ENCODE measurements at places on chromosomes 4 and X.
A peak's percentile ranks its signal among the peaks of the same experiment; 100 is the strongest.

DNA sequence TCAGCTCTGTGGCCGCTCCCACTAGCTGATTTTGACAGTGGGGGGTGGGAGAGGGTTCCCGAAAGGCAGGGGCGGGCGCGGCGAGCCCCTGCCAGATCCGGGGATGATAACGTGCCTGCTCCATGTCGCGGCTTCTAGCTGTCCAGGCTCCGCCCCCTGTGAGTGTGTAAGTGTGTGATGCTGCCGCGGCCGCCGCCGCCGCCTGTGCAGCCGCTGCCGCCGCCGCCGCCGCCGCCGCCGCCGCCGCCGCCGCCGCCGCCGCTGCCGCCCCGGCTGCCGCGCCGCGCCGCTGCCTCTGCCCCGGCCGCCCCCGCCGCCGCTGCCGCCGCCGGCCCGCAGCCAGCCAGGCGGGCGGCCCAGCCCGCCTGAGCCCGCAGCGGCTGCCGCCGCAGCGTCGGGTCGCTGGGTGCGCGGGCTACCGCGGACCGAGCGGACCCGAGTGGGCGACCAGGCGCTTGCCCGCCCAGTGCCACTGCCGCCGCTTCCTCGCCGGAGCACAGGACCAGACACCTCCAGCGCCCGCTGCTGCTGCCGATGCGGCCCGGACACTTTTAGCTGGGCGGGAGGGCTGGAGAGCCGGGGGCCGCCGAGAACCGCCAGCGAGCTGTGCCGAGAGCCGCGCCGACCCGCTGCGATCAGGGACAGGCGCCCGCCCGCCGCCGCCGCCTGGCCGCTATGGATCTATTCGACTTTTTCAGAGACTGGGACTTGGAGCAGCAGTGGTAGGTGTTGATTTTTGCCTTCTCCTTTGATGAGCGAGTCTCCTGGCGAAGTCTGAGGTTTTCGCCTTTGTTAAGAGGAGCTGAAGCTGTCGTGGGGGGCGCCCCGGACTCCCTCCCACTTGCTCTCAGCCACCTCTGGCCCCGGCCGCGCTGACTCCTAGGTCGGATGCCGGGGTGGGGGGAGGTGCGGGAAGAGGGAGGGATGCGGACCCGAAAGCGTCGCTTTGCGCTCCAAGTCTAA is at the start of gene AFF2:
AFF2 (plus strand) TSS at position 195 of the 963 bp plus-strand sequence; CDS start at position 676, 481 bp downstream.
- DNase-seq, result peak; percentile 62

- no peak for DNase-seq
Measured at GRCh38 chrX:618761-619450, 11.7 kb upstream of the SHOX start.

- no peak for DNase-seq
Measured at GRCh38 chr4:76993787-76994641, 44.5 kb downstream of the SEPTIN11 start.

DNA sequence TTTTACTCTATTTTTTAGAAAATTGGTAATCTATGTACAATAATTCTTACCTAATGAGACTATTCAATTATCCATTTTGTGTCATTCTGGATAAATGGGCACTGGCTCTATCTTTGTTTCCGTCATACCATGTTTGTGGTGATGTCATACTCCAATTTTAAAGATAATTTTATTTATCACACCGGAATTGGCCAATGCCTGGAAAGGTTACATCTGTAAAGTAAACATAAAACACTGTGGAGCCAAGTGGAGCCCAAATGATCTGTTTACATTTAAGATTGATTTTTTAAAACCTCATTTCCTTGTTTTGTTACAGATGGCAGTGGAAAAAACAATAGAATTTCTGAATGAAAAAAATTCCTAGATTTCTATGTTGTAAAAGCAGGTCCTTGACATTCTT is 120.2 kb upstream of the GPRIN3 start:
- DNase-seq, result no peak

GRCh38 chrX:155056877-155057792 is 13.8 kb downstream of the CMC4 start:
- DNase-seq, result peak; percentile 65

GRCh38 chr4:141905751-141906150 is 269.4 kb downstream of the IL15 start:
- DNase-seq, result peak; percentile 93

DNA sequence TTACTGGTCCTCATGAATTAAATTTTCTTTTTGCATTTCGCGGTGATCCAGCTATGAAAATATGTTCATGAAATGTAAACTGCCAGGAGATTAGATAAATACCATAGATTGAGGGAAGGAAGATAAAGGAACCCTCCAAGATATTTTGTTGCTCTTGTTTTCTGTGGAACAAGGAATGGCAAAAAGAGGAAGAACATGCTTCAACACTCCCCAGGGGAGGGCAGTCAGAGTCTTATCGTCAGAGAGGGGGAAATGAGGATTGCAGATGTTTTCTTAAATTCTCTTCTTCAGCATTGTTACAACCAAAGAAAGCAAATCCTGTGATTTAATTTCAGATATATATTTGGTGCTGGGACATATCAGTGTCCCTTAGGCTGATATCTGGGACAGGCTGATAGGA is 9.5 kb upstream of the SFRP2 start:
- no peak for DNase-seq

DNA sequence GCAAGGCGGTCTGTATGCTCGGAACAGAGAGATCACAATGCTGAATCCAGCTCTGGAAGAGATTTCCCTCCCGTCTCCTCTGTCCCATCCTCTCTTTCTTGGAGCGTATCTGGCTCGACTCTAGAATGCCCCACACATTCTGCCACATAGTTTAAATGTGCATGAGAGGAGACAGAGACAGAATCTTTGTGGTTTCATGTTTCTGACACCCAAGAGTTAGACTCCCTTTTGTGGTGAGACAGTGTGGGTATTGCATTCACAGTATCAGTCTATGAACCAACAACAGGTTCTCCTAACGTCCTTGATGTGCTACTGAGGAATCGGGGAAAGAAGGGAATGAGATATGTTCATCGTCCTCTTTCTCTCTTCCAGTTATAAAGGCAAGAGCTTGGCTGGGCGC is 25.3 kb downstream of the FAM47E start:
- DNase-seq, result no peak

GRCh38 chrX:63932006-63932405 is 147.0 kb upstream of the ARHGEF9 start:
- no peak for DNase-seq

- no peak for DNase-seq
Measured at GRCh38 chrX:128365492-128365891, 313.3 kb upstream of the ACTRT1 start.

DNA sequence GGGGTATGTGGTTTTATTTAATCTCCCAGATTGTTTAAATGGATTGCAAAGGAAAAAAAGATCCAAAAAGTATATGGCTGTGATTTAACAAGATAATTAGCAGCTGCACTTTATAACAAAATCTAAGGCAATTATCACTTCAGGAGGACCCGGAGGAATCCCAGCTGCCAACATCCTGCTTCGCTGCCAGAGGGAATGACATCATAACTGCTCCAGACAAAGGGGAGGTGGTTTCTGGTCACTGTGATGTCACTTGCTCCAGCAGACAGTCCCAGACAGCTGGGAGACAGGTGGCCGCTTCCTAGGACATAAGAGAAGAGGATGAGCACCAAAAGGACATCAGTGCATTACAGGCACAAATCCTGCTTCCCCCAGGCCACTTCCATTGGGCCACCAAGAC is 371.0 kb downstream of the BCOR start:
- peak; percentile 65 for DNase-seq

DNA sequence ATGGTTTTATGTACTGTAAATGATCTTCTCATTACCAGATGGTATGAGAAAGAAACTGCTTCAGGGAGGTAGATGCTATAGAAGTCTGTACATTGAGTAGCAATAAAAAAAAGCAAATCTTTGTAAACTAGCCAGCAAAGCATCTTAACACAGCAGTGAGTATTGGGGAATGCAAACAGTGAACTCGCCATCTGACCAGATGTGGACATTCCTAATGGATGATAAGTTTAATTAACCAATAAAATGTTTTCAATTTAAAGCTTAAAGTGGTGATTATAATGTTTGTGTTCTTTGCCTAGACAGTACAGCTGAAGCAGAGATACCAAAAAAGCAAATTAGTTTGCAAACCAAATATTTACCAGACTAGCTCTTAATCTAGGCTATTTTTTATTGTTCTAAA is 1144.2 kb downstream of the FAT4 start:
- peak; percentile 83 for DNase-seq

DNA sequence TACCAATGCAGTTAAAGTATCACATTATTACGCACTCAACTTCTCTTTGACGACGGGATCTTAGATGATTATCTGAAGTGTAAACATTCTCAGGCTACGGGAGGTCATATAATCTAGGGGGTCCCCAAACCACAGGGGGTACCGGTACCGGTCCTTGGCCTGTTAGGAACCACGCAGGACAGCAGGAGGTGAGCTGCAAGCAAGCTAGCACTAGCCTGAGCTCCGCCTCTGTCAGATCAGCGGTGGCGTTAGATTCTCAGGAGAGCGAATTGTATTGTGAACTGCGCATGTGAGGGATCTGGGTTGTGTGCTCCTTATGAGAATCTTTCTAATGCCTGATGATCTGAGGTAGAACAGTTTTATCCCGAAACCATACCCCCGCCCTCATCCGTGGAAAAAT is 20.6 kb upstream of the PRR27 start:
- DNase-seq, result no peak

DNA sequence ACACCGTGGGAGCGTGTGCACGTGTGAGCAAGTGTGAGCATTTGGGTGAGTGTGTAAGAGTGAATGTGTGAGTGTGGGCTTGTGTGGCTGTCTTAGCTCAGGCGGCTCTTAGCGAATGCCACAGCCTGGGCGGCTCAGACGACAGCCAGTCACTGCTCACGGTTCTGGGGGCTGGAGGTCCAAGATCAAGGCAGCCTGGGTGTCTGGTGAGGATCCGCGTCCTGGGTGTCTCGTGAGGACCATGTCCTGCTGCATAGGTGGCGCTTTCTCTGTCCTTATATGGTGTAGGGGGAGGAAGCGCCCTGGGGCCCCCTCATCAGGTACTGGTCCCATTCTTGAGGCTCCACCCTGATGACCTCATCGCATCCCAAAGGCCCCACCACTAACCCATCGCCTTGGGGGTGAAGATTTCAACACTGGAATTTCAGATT is 4.5 kb downstream of the DOK7 start:
- no peak for DNase-seq

- no peak for DNase-seq
Measured at GRCh38 chrX:68915778-68916177, 87.0 kb downstream of the EFNB1 start.

DNA sequence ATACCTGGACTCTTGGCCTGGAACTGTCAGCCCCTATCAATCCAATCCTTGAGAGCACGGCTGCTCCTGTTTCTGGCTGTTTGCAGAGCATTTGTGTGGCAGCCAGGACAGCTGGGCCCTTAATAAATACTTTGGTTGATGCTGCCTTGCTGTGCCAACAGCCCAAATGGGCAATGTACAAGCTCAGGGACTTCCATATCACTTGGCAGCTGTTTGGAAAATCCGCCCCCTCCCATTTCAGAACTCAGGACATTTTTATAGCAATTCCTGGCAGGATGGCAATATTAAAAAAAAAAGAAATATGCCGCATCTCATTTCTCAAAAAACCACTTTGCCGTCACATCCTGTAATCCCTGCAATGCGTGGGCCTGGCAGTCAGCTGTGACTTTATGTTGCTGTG is 218.9 kb downstream of the HS3ST1 start:
- DNase-seq, result peak; percentile 14

GRCh38 chr4:140302151-140302859 is 71.1 kb upstream of the SCOC start:
- DNase-seq, result no peak

DNA sequence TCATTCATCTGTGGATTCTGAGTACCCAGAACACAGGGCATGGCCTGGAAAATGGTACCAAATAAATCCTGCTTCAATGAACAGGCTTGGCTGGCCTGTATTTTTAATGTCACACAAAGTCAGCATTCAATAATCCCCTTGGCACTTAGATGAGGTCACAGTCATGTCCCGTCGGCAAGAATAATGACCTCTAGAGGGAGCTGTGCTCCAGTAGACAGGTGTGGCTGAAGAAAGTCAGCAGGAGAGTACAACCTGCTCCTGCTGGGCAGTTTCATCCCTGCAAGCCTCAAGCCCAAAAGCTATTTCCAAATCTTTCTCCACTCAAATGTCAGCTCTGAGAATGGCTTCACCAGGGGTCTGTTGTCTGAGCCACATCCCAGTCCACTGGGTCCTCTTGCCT is 404.0 kb upstream of the F9 start:
- DNase-seq, result no peak

DNA sequence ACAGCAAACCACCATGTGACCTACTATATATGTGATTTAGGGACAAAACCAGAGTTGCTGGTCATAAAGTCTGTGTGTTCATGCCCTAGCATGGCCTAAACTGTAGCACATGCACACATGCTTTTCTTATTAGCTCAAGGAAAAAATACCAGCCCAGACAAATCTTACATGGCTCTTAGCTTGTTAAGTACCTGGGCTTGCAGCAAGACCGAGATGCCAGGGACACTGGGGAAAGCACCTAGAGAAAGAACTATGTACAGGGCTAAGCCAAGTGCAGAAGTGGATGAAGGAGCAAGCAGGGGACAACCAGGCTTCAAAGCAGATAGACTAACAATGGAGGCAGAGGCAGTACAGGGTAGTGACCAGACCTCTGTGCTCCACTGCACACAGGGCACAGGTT is 3.4 kb upstream of the GABRE start:
- no peak for DNase-seq

DNA sequence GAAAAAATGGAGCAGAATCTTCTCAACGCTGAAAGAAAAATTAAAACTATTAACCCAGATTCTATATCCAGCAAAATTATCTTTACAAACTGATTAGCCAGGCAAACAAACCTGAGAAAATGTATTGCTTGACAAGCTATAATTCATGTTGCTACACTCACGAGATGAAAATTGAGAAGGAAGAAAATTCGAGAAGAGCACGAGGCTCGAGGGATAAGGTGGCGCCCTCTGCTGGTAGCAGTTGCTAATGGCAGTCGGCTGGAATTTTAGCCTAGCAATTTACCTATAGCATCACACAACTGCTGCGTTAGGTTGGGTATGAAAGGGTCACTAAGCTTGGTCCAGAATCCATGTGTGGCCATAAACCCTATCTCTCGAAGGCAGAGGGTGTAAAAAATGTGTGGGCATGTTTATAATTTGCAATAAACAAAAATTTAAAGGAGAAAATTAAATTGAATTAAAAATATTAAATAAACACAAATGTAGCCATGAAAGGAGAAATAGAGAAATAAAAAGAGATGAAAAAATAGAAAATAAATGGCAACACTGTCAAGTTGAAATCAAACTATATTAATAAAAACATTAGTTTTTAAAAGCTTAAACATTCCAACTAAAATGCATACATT is 126.6 kb downstream of the PPP4R3C start:
- DNase-seq, result peak; percentile 2

GRCh38 chr4:6855692-6856297 is 53.8 kb upstream of the TBC1D14 start:
- peak; percentile 58 for DNase-seq

DNA sequence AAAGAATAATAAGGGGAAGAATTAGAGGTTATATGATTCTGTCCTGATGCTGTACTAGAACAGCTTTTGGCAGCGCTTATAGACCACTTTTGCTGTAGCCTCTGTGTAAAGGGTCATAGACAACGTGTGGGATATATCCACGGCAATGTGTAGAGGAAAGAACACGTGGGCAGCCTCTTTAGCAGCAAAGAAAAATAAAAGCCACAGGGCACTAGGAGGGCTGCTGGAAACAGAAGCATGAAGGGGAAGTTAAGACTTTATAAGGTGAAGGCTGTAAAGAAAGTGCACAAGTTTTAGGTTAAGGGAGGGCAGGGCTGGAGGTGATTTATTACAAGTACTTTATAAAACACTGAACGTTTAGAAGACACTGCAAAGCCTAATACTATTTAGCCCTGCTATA is 20.1 kb upstream of the PHEX start:
- no peak for DNase-seq

- DNase-seq, result no peak
Measured at GRCh38 chr4:185437809-185438208, 12.0 kb upstream of the UFSP2 start.

- no peak for DNase-seq
Measured at GRCh38 chrX:68840256-68840655, 11.4 kb downstream of the EFNB1 start.
